ENCODE measurements at places on chromosomes 13 and 19.

- DNase-seq = no peak
These were observed 6.0 kb upstream of the B3GNT8 start for GRCh38 chr19:41433171-41433570.

GRCh38 chr13:98289339-98289945 is 112.4 kb upstream of the RNF113B start:
- DNase-seq = no peak

- DNase-seq = no peak
These were observed 11.7 kb upstream of the ZNF181 start for GRCh38 chr19:34722353-34722752.

DNA sequence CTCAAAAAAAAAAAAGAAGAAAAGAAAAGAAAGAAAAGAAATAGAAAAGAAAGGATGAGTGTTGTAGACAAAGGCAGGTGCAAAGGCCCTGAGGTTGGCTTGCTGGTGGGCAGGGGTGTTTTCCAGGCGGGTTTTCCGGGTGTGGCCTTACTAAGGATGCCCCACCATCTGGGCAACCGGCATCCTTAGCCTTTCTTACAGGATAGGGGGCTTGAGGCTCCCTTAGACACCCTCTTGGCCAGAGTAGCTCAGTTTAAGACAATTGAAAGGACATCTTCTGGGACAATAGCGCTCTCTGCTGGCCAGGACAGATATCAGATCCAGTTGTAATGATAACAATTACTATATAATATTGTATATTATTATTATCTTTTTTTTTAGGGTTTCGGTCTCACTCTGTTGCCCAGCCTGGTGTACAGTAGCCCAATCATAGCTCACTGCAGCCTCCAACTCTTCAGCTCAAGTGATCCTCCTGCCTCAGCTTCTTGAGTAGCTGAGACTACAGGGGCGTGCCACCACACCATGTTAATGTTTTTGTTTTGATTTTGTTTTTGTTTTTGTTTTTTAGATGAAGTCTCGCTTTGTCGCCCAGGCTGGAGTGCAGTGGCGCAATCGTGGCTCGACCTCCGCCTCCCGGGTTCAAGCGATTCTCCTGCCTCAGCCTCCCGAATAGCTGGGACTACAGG is 1.4 kb upstream of the QTRT1 start:
- no peak for DNase-seq

DNA sequence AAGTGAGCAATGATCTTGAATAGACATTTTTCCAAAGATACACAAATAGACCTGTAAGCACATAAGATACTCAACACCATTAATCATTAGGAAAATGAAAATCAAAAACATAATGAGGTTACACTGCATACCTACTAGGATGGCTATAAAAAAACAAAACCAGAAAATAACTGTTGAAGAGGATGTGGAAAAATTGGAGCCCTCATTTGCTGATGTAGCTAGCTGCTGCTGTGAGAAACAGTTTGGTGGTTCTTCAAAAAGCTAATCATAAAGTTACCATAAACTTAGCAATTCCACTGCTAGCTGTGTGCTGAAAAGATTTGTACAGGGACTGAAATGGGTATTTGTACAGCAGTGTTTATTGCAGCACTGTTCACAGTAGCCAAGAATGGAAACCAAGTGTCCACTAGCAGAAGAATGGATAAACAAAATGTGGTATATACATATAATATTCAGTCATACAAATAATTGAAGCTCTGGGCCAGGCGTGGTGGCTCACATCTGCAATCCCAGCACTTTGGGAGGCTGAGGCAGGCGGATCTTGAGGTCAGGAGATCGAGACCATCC is 46.2 kb downstream of the PDS5B start:
- no peak for DNase-seq

DNA sequence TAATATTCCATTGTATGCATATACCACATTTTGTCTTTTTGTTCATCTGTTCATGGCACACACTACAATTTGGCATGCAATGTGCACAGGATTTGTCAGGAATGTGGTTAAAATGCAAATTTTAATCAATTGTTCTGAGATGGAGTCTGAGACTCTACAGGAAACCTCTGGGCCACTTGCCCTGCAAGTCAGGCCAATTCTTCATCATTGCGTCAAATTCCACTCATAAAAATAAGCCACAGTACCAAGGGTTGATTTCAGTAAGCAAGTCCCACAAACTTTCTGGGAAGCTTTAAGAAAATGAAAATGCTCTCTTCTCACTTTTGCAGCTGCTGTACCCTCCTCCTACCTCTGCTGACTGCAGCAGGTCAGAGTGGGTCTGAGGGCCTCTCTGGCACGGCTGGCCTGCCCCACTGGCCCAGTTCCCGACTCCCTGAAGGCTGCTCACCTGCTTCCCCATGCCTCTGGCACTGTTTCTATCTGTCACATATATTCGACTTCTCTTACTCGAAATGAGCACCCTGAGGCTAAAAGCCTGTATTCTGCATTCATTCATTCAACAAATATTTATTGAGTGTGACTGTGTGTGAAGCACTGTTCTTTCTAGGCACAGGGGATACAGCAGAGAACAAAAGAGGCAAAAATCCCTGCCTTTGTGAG is 83.8 kb upstream of the WASF3 start:
- no peak for DNase-seq

DNA sequence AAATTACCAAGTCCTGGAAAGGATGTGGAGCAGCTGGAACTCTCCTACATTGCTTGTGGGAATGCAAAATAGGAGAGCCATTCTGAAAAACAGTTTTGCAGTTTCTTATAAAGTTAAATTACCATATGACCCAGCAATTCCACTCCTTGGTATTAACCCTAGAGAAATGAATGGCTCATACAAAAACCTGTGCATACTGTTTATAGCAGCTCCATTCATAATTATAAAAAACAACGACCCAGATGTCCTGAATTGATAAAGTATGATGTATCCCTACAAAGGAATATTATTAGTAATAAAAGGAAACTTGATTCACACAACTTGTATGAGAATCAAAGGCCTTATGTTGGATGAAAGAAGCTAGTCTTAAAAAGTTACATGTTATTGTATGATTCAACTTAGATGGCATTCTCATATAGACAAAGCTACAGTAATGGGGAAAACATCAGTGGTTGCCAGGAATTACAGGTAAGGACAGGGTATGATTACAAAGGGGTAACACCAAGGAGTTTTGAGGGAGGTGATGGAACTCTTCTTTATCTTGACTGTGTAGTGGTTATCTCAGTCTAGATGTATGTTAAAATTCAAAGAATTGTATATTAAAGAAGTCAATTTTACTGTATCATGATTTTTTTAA is 35.4 kb downstream of the GPR180 start:
- DNase-seq = no peak

DNA sequence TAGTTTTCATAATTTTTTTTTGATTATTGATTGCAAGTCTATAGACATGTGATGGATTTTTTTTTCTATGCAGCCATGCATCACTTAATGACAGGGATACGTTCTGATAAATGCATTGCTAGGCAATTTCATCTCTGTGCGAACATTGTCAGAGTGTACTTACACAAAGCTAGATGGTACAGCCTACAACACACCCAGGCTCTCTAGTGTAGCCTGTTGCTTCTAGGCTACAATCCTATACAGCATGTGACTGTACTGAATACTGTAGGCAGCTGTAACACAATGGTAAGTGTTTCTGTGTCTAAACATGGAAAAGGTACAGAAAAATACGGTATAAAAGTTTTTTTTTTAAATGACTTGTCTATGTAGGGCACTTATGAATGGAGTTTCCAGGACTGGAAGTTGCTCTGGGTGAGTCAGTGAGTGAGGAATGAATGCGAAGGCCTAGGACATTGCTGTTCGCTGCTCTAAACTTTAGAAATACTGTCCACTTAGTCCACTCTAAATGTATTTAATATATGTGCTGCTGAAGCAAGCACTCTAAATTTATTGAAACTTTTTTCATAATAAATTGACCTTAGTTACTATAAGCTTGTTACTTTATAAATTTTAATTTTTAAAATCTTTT is 20.3 kb downstream of the SPATA13 start:
- no peak for DNase-seq

GRCh38 chr13:30026909-30027308 is 176.5 kb upstream of the UBL3 start:
- no peak for DNase-seq

- no peak for DNase-seq
These were observed 255.9 kb upstream of the SOX21 start for GRCh38 chr13:94968040-94968756.

- DNase-seq = no peak
These were observed 834.1 kb upstream of the SLITRK6 start for GRCh38 chr13:86633346-86633745.

DNA sequence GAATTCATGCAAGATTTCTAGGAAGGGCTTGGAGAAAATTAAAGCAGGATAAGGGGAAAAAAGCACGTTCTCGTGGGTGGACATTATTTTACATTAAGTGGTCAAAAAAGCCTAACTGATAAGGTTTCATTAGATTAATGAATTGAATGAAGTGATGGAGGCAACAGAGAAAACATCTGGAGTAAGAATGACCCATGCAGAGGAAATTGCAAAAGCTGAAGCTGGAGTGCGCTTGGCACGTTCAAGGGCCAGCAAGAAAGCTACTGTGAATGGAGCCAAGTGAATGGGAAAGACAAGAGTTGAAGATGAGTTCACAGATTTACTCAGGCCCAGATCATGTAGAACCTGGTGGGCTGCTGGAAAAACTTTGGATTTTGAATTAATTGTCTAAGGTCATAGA is 777.9 kb downstream of the DACH1 start:
- no peak for DNase-seq

DNA sequence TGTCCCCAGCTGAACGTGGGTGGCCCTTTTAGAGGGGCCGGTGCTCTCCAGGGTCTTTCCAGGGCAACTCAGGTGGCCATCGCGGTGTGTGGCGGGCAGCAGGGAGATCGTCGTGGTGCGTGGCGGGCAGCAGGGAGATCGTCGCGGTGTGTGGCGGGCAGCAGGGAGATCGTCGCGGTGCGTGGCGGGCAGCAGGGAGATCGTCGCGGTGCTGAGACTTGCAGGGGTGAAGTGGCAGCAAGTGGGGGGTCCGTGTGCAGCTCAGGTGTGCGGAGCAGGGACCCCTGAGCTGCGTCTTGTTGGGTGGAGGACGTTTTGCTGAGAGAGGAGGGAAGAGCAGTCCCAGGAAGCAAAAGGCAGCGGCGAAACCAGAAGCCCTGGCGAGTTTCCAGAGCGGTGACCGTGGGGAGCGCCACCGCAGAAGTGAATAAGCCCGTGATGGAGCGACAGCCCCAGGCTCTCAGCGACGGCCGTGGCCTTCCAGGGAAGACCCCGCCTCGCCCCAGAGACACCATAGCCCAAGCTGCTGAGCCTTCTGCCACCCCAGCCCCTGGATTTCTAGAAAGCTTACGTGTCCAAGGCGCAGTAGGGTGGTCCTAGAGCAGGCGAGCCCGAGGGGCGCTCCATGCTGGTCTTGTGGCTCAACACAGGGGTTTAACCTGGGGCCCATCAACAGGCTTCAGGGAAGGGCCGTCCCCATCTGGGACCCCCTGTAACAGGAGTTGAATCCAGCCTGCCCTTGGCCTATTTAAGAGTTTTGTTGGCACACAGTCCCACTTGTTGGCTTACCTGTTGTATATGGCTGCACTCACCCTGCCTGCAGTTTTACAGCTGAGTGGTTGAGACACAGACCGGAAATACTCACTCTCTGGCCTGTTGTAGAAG is 5.4 kb downstream of the NCLN start:
- DNase-seq = no peak

GRCh38 chr13:50801087-50801931 is 42.2 kb downstream of the DLEU7 start:
- peak; percentile 50 for DNase-seq

DNA sequence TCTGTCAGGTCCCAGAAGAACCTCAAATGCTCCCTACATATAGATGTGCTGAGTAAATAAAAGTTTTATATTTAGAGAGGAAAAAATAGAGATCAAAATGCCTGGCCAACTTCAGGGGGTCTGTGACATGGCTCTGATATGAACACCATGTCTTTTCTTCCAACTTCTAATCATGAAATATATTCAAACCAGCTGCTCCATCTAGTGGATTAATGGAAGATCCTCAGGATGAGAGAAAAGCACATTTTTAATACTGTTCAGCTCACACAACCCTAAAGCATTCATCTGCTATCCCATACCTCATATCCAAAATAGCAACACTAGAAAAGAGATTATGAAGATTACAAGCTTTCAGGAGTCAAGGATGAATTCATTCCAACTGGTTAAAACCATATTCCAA is 56.0 kb upstream of the DOCK9 start:
- no peak for DNase-seq

All from NCI-H187 treated with DMSO at 0.1 percent for 48 hours (cell line).